ENCODE measurements at places on chromosomes 11 and 22.

- DNase-seq: no peak
Measured at GRCh38 chr11:14506532-14506931, 6.9 kb upstream of the COPB1 start.

DNA sequence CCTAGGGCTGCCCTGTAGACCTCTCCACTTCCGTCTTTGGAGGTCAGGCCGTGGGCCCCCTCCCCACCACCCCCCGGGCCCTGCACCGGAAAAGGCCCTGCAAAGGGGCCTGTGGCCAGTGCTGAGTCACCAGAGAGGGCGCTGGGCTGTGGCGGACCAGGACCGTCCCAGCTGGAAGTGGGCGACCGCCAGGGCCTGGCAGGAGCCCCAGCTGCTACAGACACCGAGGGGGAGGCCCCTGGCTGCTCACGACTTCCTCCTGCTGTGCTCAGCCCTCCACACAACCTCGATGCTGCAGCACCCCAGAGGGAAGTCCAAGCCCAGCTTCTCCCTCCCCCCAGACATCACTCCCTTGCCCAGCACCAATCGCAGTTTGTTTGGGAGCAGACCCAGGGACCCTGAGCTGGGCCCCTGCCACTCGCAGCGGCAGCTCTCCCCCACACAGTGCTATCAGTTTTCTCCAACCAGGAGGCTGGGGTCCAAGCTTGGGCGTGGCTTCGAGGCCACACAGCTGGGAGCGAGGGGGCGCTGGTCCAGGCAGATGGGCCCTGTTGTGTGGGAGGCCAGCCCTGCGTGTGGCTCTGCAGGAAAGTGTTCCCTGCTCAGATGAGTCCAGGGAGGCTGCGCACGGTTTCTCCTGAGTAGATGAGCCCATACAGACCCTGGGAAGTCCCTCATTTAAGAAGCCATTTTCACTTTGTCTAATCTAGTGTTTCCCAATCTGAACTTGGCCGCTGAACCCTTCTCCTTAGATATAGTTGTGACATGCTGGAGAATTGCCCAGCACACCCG, 5.6 kb upstream of the SH3BP1 start:
- peak; percentile 79 for DNase-seq

- no peak for DNase-seq
Measured at GRCh38 chr11:109892321-109892794, 200.8 kb upstream of the ZC3H12C start.

- DNase-seq: no peak
Measured at GRCh38 chr11:125082611-125083311, 19.7 kb downstream of the SLC37A2 start.

DNA sequence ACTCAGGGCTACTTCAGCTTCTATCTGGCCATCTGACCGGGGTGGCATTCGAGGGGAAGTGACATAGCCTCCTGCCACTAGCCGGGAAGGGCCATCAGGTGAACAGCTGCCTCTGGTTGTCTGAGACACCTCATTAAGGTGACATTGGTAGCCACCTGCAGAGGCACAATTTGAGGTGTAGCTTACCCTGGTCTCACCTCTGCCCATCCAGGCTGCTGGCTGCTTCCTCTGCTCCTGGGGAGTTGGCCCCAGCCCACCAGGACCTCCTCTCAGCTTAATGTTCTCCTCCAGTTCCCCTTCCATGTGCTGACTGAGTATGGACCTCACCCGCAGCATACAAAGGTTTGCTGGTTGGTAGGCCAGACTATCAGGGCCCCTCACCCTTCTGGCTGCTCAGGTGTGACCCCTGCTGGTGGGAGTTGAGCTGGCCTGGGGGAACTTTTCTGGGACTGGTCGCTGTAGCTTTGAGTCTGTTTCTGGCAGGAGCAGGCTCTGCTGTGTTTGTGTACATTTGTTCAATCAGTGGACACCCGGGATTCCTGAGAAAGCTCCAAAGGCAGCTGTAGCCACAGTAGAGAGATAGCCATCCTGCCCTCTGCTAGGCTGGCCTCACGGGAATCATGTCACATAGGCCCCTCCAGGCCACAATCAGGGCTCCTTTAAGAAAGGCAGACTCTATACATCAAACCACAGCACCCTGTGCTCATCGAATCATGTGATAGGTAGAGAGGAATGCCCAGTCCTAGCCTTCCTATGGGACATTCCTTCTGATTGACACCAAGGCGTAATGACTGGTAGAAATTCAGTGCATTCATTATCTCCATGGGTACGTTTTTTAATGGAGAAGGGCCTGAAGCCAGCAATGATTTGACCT, 295.1 kb upstream of the PLET1 start:
- peak; percentile 81 for DNase-seq

DNA sequence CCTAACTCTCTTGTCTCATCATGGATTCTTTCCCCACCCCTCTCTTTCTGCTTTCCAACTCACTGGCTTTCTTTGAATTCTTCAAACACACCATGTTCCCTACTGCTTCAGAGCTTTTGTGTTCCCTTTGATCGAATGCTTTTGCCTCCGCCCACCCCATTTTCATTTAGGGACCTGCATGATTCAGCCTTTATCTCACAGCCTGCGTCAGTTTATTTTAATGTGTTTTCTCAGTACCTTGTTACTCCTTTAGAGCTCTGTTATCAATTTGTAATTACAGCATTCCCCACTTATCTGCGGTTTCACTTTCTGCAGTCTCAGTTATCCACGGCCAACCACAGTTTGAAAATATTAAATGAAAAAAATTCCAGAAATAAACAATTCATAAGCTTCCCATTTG, 451.3 kb downstream of the METTL15 start:
- DNase-seq: no peak

- no peak for DNase-seq
Measured at GRCh38 chr11:39690856-39691255, 1768.6 kb downstream of the LRRC4C start.

GRCh38 chr11:23399995-23400394, 539.7 kb upstream of the CCDC179 start:
- DNase-seq: no peak

GRCh38 chr22:17648569-17648968, 10.0 kb downstream of the BCL2L13 start:
- no peak for DNase-seq

DNA sequence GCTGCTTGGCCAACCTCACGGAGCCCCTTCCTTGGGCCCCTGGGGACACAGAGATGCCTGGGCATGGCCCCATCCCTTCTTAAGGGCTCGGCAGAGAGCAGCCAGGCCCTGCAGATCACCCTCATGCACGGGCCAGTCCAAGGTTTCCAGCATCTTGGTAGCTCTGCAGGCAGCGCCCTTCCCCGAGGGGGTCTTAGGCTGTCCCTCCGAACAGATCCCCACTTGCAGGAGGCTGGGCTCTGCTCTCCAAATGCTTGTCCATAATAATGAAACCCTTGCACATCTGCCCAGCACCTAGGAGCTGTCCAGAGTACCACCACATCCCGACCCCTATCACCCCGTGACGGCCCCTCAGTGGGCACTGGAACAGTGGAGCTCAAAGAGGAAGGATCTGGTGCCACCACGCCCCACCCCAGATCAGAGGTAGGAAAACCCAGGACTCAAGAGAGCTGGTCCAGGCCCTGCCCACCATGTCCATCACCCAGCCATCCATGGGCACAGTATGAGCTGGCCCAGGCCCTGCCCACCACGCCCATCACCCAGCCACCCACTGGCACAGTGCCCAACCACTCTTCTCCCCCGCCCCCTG, 92.5 kb upstream of the PRR5 start:
- DNase-seq: no peak

Measured in activated naive CD4-positive, alpha-beta T cell treated with anti-CD3 and anti-CD28 coated beads for 36 hours (primary cell).